ENCODE measurements at places on chromosomes 3 and 15. TPM values are rescaled to one million over a fixed set of nuclear protein-coding genes. Genes with fewer than 3 reads are reported as not detected.
A peak's percentile ranks its signal among the peaks of the same experiment; 100 is the strongest.

DNA sequence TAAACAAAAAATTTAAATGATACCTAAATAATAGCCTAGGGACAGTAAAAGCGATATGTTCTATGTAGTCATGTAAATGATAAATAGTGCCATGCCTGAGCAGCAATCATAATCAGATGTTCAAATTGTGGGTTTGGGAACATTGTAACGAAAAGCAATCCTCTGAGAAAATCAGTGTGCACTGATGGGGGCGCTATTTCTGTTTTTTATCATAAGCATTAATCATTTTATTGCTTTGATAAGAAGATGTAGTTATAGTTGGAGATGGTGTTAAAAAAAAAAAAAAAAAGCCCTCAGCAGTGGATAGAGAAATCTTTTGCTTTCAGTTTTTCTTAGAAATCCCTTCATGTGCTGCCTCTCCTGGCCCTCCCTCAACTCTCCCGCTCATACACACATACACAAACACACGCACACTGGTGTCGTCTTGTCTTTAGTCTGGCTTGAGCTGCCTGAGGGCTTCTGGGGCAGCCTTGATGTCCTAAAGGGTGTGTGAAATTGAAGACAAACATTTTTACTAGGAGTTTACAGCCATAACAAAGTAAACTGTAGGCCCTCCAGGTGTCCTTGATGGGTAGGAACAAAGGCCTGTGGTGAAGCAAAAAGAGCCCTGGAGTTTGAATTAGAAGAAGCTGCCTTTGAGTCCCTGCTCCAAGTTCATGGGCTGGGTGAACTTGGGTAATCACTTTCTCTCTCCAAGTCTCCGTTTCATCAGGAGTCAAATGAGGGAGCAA lies 428.1 kb downstream of the SOX2 start:
- DNase-seq: no peak

- DNase-seq: no peak
These were observed 47.6 kb downstream of the PHLDB2 start for GRCh38 chr3:111906656-111907055.

DNA sequence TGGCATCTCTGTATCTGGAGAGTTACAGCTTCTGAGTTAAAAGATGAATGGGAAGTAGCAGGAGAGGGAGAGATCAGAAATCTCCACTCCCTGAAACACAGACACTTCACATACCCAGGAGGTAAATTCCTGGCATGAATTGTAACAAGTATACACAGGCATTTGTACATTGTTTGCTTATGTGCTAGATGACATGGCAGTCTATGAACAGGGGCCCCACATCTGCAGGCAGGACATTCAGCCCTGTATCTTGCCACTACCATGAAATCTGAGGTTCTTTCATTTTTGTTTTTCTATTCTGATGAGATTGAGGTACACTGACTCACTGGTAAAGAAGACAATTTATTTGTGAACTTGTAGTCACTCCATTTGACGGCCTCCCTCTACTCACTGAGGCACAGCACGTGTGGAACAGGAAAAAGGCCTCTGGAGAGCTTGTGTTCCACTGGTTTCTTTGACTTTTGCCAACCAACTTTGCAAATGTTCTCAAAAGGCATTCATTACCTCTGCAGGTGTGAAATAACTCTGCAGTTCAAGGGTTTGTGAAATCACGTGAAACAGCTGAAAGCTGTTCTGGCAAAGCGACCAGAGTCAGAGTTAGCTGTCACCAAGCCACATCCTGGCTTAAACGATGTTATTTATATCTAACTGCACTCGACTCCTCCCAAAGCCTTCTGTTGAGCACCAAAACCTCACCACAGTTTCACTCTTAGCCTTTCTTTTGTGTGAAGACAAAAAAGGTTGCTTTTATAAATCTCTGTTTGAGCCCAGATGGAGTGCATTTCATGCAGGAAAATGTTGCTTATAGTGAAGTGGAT lies 401.3 kb upstream of the CFAP20DC start:
- no peak for DNase-seq

DNA sequence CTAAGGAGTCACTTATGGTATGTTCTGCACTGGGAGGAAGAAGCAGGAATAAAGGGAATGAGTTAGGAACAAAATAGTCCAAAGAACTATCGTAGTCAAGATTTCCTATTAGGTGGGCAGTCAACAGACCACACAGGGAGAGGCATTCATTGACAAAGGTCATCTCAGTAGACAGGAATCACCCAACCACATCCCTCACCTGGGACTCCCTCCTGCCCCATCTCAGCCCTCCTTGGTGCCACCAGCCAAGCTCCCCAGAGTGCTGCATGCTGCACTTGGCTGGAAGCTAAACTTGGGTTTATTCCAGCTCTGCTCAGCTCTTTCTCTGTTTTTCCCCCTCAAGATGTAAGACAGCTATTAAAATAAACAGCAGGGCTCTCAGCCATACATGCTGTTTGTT lies 72.3 kb upstream of the CTNNB1 start:
- DNase-seq: no peak

DNA sequence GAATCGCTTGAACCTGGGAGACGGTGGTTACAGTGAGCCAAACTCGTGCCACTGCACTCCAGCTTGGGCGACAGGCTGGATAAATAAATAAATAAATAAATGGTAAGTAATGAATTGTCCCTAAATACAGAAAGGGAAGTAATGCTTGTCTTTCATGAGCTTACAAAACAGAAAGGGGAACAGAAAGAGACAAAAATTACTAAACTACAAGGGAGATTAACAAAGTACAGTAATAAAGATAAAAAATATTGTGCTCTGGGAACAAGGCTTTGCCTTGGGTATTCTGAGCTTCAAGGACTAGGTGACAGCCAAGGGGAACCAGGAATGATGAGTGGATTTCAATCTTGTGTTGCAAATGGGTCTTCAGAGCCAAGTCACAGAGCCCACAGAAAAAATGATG lies 9.2 kb upstream of the HLTF start:
- no peak for DNase-seq

GRCh38 chr3:169923831-169924230 lies 12.5 kb downstream of the SAMD7 start:
- no peak for DNase-seq

- no peak for DNase-seq
These were observed 36.0 kb downstream of the MNS1 start for GRCh38 chr15:56428821-56429458.

DNA sequence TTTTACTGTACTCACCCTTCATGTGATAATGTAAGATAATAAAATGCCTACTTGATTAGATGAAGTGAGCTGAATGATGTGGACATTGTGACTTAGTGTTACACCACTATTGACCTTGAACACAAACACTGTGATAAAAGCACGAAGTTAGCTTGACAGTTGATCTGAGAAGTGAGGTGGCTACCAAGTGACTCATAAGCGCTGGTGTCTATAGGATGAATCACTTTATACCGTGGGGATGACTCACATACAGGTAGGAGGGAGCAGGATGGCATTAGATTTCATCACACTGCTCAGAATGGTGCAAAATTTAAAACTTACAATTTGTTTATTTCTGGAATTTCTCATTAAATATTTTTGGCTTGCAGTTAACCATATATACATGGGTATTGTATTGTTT lies 174.7 kb upstream of the CNTN3 start:
- no peak for DNase-seq

GRCh38 chr15:68985361-68985891 lies 29.1 kb upstream of the NOX5 start:
- no peak for DNase-seq

DNA sequence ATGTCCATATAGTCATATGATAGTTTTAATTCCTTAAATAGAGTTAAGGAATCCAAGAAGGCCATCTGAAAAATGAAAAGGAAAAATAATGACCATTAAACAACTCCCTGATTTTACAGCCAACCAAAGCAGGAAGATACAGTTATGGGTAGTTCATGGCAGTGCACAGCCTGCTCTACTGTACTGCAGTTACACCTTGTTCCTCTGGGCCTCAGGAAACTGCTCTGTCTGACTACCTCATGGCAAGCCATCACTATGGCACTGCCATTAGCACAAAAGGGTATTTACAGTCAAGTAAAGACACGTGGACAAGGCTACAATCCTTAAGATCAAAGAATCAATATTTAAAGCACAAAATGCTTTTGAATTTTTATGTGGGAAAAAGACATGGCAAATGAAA lies 19.5 kb downstream of the SECISBP2L start:
- DNase-seq: no peak

DNA sequence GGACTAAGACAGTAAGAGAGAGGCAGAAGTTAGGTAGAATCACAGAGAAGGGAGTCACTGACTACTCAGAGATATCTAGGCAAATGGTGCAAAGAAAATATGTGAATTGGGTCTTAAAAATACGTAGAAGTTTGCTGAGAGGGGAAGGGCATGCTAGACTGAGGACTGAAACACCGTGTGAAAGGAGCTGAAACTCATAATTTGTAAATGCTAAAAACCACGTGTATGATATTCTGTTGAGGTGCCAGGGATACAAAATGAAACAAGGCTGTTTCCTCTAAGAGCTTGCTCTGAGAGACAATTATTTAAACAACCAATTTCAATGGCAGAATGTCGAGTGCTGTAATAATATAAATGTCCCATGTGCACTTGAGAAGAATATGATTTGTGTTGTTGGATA lies 47.2 kb downstream of the NCK1 start:
- no peak for DNase-seq

- DNase-seq: no peak
These were observed 22.3 kb upstream of the SMCO1 start for GRCh38 chr3:196537319-196537984.

DNA sequence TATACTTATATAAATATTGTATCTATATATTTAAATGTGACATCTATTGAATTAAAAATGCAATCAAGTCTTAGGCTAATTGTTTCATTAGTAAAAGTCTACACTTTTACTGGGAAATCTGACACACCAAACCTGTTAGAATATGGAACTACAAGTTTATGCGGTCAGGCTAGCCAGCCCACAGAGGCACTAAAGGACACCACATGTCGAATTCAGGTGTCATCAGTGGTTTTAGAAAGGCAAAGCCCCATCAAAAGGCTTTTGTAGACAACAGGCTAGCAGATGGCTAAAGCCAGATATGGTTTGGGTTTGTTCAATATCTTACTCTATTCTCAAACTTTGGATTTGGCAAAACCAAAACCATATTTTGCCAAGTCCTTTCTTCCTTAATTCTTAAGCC lies 411.0 kb downstream of the MECOM start:
- DNase-seq: no peak

DNA sequence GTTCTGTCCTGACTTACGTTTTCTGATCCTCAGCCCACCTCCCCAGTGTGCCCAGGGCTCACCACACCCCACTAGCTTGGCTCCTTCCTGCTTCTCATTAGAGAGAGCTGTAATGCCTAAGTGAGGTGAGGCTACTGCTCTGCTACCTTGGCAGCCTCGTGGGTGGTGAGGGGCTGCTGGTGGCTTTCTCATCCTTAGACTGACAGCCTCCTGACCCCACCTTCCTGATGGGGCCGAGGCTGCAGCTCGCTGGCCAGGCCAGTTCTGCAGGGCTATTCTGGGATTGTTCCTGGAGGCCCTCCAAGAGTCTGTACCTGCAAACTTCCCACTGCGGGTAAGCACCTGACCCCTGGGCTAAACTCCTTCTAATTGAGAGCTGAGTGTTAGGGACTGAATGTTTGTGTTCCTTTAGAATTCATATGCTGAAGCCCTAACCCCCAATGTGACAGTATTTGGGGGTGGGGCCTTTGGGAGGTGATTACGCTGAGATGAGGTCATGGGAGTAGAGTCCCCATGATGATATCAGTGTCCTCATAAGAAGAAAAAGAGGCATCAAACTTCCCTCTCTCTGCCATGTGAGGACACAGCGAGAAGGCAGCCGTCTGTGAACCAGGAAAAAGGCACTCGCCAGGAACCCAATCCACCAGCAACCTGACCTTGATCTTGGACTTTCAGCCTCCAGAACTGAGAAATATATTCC lies 38.1 kb upstream of the IQSEC1 start:
- DNase-seq: peak; percentile 77

DNA sequence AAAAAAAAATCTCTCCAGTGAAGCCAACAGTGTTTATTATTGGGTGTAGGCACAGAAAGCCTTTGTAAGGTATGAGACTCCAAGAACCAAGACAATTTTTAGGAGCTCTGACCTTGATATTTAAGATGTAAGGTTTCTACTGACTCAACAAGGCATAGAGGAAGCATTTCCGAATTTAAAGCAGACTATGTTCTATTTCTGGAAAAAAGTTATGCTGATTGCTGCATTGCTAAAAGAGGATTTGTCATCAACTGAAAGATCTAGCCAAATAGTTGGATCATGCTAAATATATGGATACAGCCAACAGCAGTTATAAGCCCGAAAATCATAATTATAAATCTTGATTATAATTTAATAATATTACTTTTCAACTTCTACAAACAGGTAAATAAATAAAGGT lies 53.3 kb upstream of the MELTF start:
- no peak for DNase-seq

DNA sequence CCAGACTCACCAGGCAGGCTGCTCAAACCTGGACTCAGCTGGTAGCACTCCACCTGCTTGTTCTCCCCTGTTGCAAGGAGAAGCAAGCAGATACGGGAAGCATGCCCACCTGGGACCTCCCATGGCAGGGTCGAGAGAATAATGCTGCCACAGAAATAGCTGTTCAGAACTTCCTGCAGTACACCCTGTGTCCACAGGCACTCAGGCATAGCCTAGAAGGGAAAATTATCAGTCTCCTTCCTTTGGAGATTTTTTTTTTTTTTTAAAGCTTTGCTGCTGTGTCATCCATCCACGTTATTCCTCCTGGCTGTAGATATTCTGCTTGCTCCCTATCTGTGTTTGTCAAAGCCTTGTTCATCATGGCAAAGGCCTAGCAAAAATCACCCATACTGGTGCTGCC lies 32.7 kb upstream of the RPS17 start:
- no peak for DNase-seq

DNA sequence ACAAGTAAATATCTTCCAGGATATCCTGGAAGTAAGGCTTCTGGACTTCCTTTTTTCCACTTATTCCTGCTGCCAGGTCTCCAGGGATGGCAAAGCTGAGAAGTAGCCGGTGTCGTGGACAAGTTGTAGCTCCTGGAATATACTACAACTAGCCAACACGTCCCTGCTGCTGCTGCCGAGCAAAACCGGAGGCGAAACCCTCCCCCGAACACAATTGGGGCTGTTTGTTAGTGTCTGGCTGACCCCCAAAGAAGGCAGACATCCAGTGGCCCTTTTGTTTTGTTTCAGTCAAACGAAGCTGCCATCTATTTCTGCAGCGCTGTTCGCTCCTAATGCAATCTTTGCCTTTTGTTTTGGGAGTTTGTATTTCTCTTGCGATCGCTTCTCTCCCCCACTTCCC lies 45.3 kb upstream of the EIF5A2 start:
- DNase-seq: no peak

Gene OR5K2
- not detected for total RNA-seq

Gene CAMK2N2
- total RNA-seq: not detected

Gene LIPC
- total RNA-seq: 1.2 TPM

Gene CLSTN2
- total RNA-seq: 0.14 TPM

Gene SLC12A1
- not detected for total RNA-seq

Gene CIDEC
- total RNA-seq: not detected

Gene C3orf85
- total RNA-seq: not detected

Gene GLDN
- 3.3 TPM for total RNA-seq

Gene ZCWPW2
- 0.34 TPM for total RNA-seq

Gene CCR8
- total RNA-seq: 2.1 TPM

Measured in spleen (tissue), 13 donors.